Eye (tissue), 1 donor: ENCODE measurements at places on chromosomes 11 and 22.
A peak's percentile ranks its signal among the peaks of the same experiment; 100 is the strongest.

DNA sequence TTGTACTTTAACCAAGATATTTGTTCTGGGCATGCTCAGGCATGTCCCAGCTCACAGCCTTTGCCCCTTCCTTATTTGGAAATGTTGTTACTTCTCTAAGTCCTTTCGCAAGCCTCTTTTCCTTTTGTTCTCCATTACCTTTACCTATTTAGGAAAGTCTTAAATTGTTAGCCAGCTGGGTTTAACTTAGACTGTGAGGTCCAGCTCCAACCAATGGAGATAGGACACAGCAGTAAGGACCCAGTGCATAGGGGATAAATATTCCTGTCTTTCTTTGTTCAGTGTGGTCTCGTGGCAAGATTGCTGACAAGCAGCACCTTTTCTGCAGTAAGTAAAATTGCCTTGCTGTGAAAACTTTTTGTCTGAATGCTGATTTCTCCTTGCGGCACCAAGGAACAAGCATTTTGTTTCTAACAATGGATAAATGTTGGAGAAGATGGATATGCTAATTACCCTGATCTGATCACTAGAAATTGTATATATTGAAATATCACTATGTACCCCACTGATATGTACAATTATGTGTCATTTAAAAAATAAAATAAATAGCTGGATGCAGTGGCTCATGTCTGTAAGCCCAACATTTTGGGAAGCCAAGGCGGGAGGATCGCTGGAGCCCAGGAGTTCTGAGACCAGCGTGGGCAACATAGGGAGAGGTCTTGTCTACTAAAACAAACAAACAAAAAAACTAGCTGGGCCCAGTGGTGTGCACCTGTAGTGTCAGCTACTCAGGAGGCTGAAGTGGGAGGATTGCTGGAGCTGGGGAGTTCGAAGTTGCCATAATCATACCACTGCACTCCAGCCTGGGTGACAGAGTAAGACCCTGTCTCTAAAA, 31.9 kb upstream of the FTH1 start:
- DNase-seq = no peak

DNA sequence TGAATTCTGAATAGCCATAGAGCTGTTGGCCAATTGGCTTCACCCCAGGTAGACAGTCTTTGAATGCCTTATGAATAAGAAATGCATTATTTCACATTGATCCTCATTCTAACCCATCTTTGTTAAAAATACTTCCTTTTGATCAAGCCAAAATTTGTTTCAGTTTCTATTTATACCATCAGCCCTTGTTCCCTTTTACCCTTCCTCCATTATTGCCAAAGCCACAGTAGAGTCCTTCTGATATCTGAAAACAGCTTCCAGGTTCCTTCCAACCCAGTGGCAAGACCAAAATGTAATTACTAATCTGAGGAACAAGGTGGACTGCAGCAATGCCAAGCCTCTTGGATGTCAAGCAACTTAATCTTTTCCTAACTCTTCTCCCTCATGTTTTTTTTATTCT, 458.8 kb downstream of the BUD13 start:
- no peak for DNase-seq

- no peak for DNase-seq
Observed at GRCh38 chr11:43010042-43010441, 301.8 kb upstream of the API5 start.

DNA sequence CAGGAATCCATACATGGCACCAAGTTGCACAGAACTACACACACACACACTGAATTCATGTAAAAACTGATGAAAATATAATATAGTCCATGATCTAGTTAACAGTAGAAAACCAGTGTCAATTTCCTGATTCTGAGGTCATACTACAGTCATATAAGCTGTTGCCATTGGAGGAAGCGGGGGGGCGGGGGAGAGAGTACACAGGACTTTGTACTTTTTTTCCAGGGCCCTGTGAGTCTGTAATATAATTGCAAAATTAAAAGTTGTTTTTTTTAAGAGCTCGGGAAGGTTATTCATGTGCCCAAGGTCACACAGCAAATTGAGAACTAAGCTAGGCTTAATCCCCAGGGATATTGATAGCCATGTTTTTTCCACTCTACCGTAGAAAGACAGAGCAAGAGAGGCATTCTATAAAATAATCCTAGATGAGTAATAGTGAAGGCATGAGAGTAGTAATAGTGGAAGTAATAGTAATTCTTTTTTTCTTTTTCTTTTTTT, 312.3 kb downstream of the MN1 start:
- no peak for DNase-seq

- no peak for DNase-seq
Observed at GRCh38 chr11:32034680-32035079, 56.2 kb upstream of the RCN1 start.

DNA sequence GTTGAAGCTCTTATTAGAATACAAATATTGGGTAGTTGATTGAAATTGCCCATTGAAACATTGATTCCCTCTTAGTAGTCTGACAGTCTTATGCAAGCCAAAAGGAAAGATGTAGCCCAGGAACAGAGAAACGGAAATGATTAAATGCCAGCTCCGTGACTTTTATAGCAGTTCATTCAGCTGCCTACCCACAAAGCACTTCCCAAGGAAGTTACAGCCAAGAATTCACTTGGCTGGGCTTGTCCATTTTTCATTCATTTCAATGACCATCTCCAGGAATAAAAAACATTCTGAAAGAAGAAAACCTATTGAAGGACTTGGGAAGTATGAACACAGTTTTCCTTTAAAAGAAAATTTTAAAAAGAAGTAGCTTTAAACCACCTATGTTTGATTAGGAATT, 62.0 kb downstream of the NCAM1 start:
- no peak for DNase-seq

DNA sequence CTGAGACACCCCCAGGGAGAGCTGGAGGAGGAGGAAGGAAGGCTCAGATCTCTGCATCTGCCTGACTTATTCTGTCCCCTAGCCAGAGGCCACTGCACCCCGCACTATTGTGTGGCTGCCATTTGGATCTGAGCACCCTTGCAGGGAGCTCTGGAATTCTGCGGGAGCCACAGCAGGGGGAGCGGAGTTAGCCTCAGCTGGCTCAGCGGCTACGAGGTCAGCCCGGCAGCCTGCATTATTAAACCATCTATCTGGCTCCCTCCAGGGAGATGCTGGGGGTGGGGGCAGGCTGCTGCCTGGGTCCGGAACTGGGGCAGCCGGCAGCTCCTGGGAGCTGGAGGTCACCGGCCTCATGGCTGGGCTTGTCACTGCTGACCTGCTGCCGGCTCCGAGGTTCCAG, 6.5 kb upstream of the ELFN2 start:
- DNase-seq = peak; percentile 78

DNA sequence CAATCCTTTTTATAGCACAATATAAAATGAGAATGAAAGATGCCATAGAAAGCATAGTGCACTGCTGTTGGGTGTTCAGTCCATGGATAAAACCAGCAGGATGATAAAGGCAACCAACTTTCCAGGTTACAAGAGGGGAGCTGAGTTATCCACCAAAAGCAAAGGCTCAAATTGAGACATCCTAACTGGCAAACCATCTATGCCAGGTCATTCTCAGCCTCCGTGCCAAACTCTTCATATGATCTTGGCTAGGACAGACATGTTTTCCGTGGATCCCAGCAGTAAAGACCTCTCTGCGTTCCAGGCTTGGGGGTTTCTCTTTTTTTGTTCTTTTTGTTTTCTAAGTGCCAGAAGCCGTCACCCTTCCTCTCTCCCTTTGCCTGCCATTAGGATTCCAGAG, 7.3 kb upstream of the APOA1 start:
- no peak for DNase-seq

GRCh38 chr11:64358907-64359711, at the start of gene RPS6KA4:
Gene RPS6KA4, plus strand, starts transcription at chr11:64359162. Its CDS starts 74 bp downstream, at chr11:64359236.
- DNase-seq = peak; percentile 78

DNA sequence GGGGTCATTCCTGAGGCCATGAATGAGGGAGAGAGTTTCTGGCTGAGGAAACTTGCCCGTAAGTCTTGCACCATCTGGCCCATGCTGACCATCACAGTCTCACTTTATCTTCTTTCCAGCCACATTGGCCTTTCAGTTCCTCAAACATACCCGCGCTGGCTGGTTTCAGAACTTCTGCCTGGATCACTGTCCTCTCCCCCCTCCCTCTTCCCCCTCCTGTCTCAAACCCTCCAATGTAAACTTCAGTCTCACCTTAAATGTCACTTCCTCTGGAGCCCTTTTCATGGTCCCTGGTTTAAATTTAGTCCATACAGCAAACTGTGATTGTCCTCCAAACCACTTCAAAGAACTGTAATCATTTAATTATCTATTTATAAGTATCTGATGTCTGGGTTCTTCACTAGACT, 3.7 kb upstream of the TMEM109 start:
- DNase-seq = no peak

DNA sequence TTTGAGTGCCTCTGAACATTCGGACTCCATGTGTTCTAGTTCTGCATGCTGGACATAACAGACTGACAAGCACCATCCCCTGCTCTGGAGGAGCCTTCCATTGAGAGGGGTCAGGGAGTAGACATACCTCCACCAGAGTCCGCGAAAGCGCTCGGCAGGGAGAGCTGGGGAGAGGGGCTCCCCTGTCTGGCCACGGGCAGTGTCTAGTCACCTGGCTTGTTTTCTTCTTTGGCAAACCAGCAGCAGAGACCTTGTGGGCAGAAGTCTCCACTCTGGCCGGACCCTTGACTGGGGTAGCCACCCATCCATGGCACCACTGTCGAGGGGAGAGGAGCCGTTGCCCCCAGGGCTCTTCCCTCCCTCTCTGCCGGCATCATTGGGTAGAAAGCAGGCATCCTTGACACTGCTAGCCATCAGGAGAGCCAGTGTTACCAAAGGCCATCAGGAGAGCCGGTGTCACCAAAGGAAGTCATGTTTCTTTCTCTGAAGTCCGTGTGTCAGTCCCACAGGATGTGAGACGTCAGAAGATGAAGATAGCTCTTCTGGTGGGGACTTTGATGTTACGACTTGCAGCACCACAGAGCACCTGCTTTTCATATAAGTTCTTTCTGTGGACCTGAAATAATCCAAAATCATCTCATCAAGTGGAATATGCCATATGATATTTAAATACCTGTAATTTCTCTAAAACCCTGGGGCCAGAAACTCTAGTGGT, 305.6 kb downstream of the TBC1D22A start:
- no peak for DNase-seq

DNA sequence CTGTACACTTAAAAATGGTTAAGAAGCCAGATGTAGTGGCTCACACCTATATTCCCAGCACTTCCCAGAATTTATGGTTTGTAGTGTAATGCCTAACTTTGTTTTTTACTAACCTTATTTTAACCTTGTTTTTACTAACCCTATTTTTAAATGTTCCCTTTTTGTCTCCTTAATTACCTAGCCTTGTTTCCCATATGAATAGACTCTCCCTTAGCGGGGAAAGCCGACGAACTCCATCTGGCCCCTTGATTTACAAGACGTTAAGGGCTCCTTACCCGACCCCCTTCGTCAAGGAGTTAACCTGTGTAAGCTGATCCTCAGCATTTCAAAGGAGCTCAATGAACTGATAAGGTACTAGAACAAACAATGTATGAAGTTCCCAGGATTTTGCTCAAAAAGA, 17.1 kb downstream of the APOBEC3H start:
- DNase-seq = no peak

DNA sequence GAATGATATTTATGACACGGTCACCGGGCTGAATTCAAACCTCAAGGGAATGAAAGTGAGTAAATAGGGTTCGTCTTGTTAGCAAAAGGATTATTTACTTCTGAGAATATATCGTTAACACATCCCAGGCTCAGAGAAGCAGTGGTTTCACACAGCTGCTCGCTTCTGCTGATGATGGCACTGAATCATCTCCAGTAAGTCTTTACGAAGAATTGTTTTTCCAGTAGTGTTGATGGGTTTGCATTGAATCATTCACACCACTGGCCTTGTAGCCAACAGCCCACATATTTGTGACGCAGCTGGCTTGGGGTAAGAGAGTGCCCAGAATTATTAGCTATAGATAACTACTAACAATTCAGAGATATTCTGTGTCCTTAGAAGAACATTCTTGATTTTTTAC, 236.3 kb downstream of the CADM1 start:
- no peak for DNase-seq

GRCh38 chr11:100841711-100842407, 154.8 kb downstream of the ARHGAP42 start:
- DNase-seq = no peak

DNA sequence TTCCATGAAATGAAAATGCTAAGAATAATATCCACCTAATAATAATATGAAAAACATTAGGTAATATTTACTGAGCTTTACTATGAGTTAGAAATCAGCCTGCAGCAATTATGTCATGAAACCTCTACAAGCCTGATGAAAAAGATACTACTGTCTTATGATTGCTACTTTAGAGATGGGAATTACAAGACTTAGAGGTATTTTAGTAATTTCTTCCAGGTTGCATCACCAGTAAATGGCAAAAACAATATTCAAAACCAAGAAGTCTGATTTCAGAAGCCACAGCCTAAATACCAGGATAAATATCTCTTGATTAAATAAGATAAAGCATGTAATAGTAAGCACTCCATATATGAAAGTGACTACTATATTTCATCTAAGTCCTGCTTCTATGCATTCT, 13.8 kb downstream of the OR5B21 start:
- DNase-seq = no peak

DNA sequence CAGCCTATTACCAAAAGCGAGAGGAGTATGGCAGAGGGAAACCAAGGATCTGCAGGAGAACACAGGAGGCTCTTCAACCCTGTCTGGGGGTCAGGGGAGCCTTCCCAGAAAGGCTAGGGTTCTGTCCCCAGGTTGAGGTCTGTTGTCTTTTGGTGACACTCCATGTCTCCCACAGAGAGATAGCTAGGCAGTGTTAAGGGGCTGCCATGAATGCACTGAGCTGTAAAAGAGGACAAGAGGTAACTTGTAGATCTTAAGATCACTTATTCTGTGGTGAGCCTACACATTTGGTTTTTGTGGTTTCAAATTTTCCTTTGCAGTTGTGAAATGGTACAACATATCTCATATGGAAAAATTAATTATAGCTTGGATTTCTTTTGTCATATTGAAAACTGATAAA, 6.0 kb upstream of the ACER3 start:
- DNase-seq = no peak

- no peak for DNase-seq
Observed at GRCh38 chr11:34323601-34324000, 34.2 kb downstream of the ABTB2 start.

DNA sequence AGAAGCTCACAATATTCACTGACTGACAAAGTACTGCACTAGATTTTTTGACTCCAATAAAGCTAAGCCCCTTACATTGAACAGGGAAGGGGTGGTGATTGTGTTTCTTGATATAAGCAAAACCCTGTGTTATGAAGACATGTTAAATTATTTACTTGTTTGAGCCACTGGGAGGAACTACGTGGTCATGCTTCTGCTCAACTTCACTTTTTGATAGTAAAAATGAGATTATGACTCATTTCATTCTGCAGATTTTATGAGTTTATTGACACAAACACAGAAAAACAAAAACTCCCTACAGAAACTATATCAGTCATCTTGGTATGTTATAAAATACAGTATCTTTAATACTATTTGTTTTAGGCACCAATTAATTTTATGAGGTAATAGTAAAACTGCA, 124.7 kb downstream of the CADM1 start:
- no peak for DNase-seq

GRCh38 chr22:46866591-46866990, 104.1 kb downstream of the TBC1D22A start:
- peak; percentile 27 for DNase-seq

- DNase-seq = peak; percentile 38
Observed at GRCh38 chr22:29821291-29822016, 16.6 kb downstream of the ASCC2 start.
